Choroid plexus epithelial cell (primary cell): ENCODE measurements at places on chromosomes 6 and 20.

- DNase-seq: peak; percentile 56
These were observed 520.8 kb downstream of the EPM2A start for GRCh38 chr6:145214570-145214969.

DNA sequence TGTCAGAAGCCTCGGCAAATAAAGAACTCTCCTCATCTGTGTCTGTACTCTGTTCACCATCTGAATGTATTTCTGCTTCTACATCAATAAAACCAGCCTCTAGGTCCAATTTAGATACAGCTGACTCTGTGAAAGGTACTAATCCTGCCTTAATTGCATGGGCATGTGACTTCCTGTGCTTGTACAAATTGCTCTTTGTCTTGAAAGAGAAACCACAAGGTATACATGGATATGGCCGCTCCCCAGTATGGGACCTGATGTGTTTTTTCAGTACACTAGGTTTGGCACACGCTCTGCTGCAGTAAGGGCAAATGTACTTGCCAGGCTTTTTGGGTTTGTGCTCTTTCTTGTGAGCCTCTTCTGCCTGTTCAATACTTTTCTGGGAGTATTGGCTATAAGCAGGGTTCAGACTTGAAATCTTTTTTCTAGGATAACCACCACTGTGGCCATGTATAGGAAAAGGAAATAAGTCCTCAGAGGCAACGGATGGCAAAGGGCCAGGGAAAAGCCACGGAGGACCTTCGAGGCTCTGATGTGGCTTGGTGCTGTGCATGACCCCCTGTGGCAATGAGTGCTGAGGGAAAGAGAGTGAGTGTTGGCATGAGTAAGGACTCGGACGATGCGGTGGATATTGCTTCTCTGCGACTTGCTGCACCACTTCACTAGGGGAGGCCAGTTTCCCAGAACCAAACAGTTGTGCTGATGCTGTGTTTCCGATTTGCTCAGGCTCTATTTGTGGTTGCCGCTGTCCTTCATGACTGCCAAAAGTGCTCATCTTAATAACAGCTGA is 170.9 kb downstream of the HIVEP2 start:
- DNase-seq: no peak

GRCh38 chr6:106475284-106475683 is 114.8 kb downstream of the CRYBG1 start:
- DNase-seq: no peak

- DNase-seq: no peak
These were observed 61.8 kb downstream of the SYNDIG1 start for GRCh38 chr20:24531202-24531601.

- no peak for DNase-seq
These were observed 187.6 kb upstream of the CST7 start for GRCh38 chr20:24761220-24762065.

DNA sequence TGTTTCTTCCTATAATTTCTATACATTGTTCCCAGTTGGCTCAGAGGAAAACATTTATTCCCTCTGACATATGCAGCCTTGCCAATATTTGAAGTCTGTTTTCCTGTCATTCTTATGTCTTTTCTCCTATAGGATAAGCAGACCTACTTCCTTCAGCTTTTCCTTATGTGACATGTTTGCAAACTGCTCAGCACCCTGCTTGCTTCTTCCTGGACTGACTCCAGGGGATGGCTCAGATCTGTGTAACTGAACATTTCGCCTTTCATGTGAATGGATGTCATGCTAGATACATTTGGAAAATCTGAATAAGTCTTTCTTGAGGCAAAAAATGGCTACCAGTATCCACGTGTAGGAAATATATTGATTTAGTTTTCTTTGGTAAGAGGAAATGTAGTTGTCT is 113.2 kb downstream of the CARMIL1 start:
- DNase-seq: peak; percentile 2

DNA sequence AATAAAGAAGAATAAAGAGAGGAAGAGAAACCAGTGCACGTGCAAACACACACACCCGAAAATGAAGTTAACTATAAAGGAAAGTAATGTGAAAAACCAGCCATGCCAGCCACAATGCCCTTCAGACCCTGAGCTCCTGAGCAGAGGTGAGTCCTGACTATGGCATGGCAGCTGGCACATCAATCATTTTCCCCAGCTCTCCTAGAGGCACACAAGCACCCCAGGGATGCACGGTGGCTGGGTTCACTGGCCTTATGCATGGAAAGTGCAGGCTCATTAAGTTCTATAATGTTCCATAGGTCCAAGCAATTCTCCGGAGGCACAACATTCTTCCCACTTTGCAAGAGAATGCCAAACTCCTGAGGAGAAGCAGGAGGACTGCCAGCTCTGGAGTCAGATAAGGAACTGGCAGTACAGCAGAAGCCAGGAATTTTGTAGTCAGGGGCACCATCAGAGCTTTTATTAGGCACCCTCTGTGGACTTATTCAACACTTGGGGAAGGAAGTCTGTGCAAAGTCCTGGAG is 175.0 kb upstream of the PRDM1 start:
- DNase-seq: no peak

DNA sequence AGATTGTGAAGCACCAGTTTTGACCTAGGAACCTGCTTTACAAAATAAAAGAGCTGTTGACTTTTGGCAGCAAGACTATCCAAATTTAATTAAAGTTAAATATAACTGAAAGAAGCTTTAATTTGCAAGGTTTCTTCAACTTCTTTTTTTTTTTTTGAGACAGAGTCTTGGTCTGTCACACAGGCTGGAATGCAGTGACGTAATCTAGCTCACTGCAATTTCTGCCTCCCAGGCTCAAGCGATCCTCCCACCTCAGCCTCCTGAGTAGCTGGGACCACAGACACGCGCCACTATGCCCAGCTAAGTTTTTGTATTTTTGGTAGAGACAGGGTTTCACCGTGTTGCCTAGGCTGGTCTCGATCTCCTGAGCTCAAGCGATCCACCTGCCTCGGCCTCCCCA is 13.7 kb upstream of the CSE1L start:
- no peak for DNase-seq

- DNase-seq: peak; percentile 80
These were observed 41.3 kb downstream of the SPDEF start for GRCh38 chr6:34514593-34515472.

DNA sequence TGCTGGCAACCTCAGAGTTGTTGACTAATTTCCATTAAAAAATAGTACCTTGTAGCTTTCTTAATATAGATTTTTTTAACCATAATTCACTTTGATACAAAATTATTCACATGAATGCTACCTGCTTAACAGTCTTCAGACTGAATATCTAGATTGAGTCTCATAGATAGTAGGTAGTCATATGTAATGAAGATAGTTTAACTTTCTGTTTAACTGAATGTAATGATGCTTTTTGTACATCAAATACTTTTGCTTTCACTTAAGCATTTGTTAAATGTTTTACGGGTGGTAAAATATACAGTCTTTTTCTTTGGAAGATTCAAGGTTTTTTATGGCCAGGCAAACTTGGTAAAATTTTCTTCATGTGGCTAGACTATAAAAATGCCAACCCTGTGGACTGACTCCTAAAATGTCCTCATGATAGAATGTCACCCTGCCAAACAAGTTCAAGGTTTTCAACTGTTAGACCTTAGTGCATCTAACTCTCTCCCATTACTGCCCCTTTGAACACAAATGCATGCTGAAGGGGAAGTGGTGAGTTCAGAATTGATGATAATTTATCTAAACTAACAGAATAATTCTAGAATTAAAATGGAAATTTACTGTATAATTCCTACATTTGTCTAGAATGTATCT is 16.4 kb downstream of the TBPL1 start:
- no peak for DNase-seq

DNA sequence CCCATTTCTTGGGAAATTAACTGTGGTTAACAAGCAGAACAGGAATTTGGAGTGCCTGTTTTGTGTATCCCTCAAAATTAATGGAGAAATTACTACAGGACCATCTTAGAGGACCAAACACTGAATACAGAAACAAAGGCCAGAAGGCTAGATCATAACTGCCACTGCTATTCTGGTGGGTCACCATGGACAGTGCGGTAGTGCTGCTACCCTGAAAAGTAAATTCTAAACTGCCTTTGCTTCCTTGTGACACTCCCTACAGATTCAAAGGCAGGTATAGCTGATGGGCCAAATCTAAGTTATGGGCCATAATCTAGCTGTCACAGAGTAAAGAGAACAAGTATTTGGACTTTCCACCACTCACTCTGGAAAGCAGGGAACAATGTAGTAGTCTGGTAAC is 575.8 kb upstream of the ADGRB3 start:
- DNase-seq: no peak

DNA sequence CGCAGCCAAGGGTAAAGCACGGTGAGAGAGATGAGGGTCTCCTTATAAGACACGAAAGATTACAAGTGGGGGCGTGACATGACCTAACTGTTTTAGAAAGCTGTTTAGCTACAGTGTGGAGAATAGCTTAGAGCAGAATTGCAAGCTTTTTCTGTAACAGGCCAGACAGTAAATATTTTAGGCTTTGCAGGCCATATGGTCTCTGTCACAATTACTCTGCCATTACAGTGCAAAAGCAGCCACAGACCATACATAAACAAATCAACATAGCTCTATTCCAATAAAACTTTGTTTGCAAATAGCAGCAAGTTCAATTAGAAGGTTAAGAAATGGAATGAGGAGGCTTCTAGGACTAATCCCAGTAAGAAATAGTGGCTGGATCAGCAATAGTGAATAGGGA is 16.8 kb downstream of the PGM3 start:
- no peak for DNase-seq
